ENCODE measurements at places on chromosomes 2 and 18.
A peak's percentile ranks its signal among the peaks of the same experiment; 100 is the strongest.

DNA sequence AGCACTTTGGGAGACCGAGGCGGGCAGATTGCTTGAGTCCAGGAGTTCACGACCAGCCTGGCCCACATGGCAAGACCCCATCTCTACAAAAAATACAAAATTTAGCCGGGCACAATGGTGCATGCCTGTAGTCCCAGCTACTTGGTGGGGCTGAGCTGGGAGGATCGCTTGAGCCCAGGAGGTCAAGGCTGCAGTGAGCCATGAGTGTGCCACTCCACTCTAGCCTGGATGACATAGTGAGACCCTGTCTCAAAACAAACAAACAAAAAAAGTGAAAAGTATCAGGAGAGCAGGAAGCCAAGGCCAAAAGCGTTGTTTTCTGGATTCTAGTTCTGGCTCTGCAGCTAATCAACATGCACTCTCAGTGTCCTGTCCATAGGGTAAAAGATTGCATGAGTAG lies 10.7 kb upstream of the CLASP1 start:
- no peak for DNase-seq

GRCh38 chr18:26642440-26643348 lies 94.3 kb upstream of the KCTD1 start:
- peak; percentile 77 for DNase-seq

- DNase-seq = peak; percentile 58
These were observed 31.1 kb downstream of the TMEM178A start for GRCh38 chr2:39696838-39697237.

DNA sequence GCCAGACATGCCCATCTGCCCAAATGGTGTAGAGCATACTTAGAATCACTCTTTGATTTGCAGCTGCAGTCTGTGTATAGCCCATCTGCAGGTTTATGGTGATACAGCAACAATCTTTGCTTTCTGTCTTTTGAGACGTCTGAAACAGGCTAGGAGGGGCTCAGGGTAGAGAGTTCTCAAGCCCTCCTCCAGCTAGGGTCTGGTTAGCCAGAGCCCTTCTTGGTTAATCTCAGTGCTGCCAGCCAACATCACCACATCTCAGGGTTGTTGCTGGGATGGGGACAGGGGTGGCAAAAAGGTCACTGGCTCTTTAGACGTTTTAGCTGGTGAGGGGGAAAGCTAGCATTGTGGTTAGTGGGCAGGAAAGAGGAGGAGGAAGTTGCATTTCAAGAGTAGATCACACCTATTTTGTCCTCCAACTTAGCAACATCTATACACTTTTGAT lies 136.6 kb upstream of the ACAA2 start:
- DNase-seq = no peak

DNA sequence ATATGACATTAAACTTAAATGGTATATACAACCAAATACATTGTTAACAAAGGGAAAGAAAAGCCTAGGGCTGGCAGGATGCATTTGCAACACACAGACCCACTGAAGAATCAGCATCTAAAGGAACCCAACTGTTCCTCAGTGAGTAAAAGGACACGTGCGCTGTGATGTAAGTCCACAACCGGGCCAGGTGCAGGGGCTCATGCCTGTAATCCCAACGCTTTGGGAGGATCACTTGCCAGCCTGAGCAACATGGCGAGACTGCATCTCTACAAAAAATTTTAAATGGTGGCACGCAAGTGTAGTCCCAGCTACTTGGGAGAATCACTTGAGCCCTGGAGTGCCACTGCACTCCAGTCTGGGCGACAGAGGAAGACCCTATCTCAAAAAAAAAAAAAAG lies 3.9 kb downstream of the DTNB start:
- no peak for DNase-seq

- no peak for DNase-seq
These were observed 100.7 kb downstream of the MYT1L start for GRCh38 chr2:2230433-2230817.

DNA sequence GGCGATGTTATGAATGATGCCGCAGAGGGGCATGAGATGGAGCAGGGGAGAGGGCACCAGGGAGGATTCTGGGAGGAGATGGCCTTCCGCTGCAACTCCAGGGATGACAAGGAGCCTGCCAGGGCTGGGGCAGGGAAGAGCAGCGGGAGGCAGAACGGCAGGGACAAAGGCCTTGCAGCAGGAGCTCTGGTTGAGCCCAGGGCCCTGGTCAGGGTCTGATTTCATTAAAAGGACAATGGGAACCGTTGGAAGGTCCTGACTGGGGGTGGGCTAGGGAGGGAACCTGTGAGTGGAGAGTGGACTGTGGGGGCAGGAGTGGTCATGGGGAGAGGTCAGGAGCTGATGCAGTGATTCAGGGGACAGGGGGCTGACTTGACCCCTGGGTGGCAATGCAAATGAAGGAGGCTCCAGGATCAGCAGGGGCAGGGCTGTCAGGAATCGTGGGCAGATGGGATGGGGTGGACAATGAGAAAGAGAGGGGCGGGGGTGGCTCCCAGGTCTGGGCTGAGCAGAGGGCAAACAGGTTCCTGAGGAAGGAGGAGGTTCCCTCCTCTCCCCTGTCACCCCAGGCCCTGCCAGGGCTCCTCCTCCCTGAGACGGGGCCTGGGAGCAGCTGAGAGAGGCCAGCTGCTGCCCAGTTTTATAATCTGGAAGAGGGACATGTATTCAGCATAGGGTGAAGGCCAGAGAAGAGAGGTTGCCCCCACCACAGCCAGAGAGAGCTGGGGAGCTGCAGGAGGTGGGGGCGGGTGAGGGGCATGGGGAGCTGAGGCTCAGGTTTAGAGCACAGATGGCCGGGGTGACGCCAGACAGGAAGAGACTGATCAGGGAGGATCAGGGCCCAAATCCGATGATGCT lies 7.3 kb upstream of the DUSP2 start:
- DNase-seq = no peak

DNA sequence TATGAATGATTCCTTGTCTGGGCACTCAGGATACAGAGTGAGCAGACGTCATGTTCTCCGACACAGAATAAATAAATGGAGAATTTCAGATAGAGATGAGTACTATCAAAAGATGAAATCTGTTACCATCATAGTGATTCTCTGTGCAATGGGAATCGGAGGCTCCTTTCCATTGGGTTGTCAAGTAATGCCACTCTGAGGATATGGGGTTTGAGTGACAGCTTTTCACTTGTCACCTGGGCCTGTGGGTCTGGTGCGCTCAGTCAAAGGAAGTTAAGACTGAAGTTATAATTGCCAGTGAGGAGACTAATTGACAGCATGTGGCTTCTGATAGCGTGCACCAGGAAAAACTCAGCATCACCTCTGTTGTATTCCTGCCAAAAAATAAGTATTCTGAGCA lies 387.2 kb downstream of the SOX11 start:
- DNase-seq = no peak

DNA sequence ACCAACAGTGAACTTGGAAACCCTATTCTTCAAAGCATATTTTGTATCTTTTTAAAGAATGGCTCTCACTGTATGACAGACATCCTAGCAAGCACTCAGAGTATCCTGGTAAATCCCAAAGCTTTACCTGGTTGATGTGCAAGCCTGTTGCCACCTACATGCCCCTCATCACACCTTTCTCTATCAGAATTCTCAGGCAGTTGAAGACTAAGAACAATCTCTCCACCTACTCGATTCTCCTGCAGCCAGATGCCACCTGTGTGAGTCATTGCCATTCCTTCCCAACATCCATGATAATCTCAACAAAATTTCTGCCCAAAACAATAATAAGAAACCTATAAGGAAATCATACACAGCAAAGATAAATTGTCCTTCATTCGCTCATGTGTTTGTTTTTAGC lies 659.8 kb downstream of the BCL11A start:
- DNase-seq = no peak

- DNase-seq = no peak
These were observed 388.8 kb downstream of the CBLN2 start for GRCh38 chr18:72155327-72155726.

- peak; percentile 36 for DNase-seq
These were observed 108.1 kb upstream of the SIX3 start for GRCh38 chr2:44833171-44834069.

GRCh38 chr2:98815795-98816194 lies 84.9 kb upstream of the MGAT4A start:
- DNase-seq = no peak

- no peak for DNase-seq
These were observed 8.4 kb downstream of the BCL11A start for GRCh38 chr2:60544954-60545560.

Data from suppressor macrophage treated with lipopolysaccharide for 1 hour (primary cell).